ENCODE measurements at places on chromosomes 11 and 22.

GRCh38 chr11:56910785-56911184, 77.9 kb upstream of the OR5AK2 start:
- no peak for DNase-seq

GRCh38 chr22:17710023-17710422, 64.2 kb downstream of the BID start:
- DNase-seq, result no peak

- no peak for DNase-seq
These were observed 91.6 kb downstream of the CECR2 start for GRCh38 chr22:17460895-17461294.

- DNase-seq, result peak; percentile 64
These were observed 10.2 kb downstream of the ARAP1 start for GRCh38 chr11:72741849-72742512.

DNA sequence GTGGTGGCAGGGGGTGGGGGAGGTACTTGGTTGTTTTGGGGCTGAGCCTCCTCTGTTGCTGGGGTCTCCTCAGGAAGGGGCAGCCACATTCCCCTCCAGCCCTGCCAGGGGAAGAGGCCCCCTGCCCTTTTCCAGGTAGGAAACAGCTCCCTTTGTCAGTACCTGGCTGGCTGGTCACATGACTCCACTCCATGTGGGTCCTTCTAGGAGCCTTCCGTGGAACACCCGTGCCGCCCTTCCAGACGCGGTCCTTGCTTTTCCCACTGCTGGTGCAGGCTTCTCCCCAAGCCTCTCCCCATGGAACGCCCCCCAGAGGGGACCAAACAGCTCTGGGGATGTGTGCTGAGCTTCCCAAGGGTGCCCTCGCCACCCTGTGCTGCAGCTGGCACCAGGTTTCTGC, 19.9 kb downstream of the IFT27 start:
- DNase-seq, result no peak

- DNase-seq, result no peak
These were observed 101.4 kb upstream of the C11orf87 start for GRCh38 chr11:109320595-109320994.

DNA sequence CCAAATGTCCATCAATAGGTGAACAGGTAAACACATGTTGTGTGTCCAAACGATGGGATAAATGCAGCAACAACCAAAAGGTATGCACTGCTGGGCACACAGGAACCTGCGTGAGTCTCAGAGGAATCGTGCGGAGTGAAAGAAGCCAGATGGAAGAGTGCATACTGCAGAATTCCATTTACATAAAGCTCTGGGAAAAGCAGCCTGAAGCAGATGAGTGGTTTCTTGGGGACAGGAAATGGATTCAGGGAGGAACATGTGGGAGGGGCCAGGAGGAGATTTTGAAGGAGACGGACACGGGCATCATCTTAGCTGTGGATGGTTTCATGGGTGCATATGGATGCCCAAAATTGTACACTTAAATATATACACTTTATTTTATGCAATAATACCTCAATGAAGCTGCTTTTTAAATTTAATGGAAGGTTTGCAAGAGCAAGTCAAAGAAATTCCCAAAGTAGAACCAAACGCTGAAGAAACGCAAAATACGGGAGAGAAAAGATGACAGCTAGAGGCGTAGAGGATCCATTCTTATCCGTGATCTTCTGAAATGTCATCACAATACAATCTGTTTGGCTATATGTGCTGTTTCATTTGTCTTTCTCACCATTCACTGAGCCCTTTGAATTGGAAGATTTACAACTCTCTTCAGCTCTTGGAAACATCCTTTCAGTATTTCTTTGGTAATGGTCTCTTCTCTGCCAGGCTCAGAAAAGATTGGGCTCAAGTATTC, 24.5 kb downstream of the ST14 start:
- DNase-seq, result no peak

GRCh38 chr11:125358254-125358840, 137.7 kb downstream of the FEZ1 start:
- no peak for DNase-seq

DNA sequence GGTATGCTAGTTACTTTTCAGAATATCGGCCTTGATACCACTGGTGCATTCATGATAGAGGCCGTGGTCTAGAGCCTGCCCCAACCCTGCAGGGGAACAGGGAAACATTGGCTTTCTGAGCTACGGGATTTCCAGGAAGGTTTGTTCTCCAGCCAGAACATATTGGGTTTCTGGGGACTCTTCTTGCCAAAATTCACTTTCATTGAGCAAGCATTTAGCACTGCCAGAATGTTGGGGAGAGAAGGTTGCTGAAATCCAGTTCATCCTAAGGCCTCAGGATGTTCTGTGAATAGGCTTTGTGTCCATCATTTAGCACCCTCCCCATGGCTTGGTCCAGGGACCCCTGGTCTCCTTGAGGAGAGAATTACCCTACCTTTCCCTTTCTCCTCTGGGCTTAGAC, 36.7 kb downstream of the DRG1 start:
- no peak for DNase-seq

DNA sequence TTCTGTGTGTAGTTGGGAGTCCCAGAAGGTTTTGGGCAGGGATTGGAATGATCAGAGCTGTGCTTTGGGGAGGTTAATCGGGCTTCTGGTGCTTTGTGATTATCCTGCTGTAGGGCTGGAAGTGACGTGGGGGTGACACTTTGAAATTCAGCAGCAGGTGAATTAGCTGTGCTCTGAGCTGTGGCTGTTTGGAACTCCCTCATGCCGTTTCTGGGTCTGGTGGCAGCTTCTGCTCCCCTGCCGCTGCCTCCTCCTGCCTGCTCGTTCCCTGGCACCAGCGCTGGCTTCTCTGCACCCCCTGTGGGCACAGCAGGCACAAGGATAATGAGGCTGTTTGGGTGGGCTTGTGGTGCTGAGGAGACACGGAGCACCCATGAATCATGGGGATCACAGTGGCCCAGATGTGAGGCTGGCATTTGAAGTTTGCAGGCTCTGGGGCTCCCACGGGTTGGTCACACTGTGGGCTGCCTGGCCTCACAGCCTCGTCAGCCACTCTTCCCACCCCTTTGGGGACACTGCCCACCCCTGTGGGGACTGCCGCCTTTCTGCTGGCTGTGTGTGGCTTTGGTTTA, 49.7 kb downstream of the TBC1D22A start:
- no peak for DNase-seq

- no peak for DNase-seq
These were observed 704.1 kb upstream of the CCDC179 start for GRCh38 chr11:23564370-23564769.

- DNase-seq, result no peak
These were observed 7.3 kb upstream of the SPINDOC start for GRCh38 chr11:63805844-63806415.

- DNase-seq, result no peak
These were observed 397.6 kb downstream of the BUD13 start for GRCh38 chr11:116375221-116375620.

GRCh38 chr22:41831828-41832552, 915 bp upstream of the SREBF2 start:
- no peak for DNase-seq

DNA sequence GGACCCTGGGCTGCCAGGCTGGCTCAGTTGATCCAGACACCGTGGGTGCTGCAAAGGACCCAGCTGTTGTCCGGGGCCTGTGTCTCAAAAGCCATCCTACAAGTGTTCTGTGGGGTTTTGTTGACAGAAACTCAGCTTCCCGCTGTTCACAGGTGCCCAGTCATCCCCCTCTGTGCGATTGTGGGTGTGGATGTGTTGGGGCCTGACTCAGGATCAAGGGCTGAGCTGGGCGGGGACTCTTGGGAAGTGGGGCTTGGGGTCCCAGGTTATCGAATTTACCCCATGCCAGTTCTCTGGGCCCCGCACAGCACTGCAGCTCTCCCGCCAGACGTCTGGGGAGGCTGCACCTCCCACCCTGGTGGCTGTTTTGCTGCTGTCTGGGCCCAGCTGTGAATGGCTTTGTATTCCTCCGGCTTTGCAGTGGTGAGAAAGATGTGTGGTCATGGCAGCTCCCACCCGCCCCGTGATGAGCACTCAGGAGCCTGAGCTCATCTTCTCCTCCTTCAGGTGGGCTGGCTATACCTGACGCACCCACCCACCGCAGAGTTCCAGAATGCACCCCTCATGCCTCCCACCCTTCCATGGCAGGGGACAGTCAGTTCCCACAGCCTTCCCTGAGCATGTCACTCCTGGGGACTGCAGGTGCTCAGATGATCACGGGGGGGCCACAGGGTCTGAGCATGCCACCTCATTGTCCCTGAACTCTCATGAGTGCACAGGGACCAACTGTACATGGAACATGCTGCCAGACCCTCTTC, 3.6 kb upstream of the AP2A2 start:
- DNase-seq, result no peak

DNA sequence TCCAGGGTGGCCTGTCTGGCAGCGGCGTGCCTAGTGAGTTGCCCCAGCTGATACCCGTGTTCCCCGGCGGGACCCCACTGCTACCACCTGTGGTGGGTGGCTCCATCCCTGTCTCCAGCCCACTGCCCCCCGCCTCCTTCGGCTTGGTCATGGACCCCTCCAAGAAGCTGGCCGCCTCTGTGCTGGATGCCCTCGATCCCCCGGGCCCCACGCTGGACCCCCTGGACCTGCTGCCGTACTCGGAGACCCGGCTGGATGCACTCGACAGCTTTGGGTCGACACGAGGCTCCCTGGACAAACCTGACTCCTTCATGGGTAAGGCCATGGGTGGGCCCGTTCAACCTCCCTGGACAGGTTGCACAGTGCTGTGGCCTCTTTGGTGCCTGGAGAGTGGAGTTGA, 38.5 kb downstream of the ZC3H7B start:
- DNase-seq, result no peak

DNA sequence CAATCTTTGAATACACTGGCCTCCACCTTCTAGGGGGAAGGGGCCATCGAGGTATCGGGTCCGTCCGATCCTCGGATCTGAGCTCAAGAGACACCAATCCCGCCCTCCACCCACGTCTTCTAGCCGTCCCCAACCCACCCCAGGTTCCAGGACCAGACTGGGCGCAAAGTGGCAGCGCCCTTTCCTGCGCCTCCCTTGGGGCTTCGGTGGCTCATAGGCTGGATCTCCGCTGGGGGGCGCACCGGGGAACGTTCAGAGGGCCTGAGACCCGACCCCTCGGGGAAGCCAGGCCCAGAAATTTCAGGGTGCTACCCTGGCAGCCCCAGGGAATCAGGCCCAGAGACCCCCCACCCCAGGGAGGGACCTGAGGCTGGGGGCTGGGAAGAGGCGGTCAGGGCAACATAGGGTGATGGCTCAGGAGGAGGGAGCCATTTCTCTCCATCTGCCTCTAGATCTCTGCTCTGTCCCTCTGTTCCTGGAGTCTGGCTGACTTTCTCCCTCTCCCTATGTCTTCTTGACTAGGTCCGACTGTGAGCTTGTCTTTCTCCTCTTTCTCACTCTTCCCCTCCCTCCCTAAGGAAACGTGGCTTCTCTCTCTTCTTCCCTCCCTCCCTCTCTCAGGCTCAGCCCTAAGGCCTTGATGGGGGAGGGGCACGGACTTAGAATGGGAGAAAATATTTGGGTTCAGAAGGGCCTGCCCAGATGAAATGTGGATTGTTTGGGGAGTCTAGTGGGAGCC, 1.1 kb downstream of the CREB3L1 start:
- DNase-seq, result peak; percentile 87

GRCh38 chr11:33323421-33323820, 66.2 kb downstream of the HIPK3 start:
- DNase-seq, result no peak

- DNase-seq, result peak; percentile 21
These were observed 35.1 kb downstream of the NRXN2 start for GRCh38 chr11:64687643-64688533.

DNA sequence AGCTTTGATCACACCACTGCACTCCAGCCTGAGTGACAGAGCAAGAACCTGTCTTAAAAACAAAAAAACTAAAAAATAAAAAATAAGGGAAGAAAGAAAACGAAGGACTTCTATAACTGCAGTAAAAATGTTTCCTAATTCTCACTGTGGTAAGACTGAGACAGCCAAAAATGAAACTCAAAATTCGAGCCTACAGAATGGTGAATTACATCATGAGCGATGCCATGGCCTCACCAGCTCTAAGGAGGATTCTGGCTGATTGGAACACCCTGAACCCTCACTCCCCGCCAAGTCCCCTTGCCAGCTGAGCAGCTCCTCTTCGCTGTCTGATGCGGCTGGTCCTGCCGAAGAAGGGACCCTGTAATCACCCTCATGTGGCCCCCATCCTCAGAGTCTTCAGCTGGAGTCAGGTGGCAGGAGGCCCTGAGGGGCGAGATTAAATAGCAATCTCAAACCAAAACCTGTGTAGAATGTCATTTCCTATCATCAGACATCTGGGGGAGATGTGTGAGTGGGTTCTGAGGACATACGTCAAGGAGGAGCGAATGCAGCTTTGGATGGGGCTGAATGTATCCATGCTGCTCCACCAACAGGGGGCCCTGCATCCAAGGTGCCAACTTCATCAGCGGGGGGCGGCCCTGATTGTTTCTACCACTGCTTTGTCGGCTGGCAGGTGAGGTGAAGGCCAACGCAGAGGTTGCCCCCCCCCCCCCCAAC, 29.2 kb downstream of the PDGFB start:
- no peak for DNase-seq

GRCh38 chr11:73001615-73002014, 140.5 kb downstream of the FCHSD2 start:
- DNase-seq, result no peak

DNA sequence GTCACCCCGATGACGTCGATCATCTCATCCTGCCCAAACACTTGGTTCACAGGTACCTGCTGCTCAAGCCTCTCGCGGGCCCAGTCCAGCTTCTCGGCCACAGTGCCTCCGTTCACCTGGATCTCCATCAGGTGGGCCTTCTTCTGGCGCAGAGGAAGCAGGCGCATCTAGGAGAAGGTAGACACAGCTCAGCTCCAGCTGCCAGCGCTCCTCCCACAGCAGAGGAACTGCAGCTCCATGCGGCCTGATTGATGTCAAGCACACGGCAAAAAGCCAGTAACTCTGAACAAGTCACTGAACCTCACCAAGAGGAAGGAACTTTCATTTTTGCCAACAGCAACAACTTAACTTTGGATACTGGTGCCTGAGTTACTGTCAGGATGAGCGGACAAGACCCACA, 4.0 kb downstream of the RPL3 start:
- DNase-seq, result no peak

- DNase-seq, result no peak
These were observed 7.3 kb downstream of the GRAP2 start for GRCh38 chr22:39908136-39908535.

DNA sequence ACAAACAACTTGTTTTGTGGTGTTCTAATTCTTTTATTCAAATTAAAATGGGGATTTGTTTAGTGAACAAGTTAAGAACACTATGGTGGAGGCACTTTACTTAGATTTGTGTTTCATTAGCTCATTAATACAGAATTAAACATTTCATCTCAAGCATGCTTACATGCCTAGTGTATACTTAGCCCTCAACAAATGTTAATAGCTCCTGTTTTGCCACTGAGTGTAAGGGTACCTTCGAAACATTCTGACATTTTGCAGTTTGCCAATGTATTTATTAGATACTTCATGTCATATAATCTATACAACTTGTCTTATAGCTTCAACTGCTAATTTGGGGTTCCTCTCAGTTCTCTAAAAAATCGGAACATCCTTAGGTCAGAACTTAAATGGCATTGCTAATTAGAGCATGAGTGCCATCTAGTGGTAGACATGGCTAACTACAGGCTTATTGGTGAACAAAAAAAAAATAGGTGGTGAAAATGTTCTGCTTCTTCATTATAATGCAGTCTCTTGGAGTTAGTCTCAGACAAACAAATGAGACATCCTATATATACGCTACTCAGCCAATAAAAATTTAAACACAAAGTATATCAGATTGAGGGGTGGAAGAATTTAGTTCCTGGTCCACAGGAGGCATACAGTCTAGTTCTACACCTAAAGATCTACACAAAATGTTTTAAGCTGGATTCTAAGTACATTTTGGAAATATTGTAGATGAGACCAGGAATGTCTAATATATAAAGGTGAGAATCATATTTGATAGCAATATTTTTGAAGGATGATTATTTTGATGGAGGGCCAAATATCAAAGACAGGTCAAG, 4.9 kb upstream of the CNTN5 start:
- DNase-seq, result no peak
